ENCODE measurements at places on chromosomes 7 and 10.
A peak's percentile ranks its signal among the peaks of the same experiment; 100 is the strongest.

DNA sequence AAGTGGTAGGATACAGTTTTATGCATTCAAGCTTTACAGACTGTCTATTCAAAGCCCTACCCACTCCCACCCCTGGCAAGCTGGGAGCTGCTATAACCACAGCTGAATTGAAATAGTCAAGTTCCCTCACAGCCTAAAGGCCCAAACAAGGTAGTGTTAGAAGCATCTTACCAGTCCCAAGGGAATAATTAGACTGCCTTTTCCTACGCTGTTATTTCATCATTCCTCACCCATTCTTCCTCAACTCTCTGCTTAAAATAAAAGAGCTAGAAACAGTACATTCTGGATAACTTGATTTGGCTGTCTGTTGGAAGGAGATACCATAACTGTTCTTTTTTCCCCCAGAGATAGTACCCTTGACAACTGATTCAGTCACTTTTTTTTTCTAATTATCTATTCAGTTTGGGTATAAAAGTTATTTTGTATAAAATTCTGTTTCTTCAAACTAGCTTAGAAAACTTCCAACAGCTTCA is 54.0 kb downstream of the RAPGEF5 start:
- DNase-seq: no peak

- DNase-seq: no peak
These were observed 42.2 kb downstream of the PCDH15 start for GRCh38 chr10:54758791-54759190.

GRCh38 chr7:18179093-18179492 is 151.4 kb upstream of the PRPS1L1 start:
- DNase-seq: no peak

DNA sequence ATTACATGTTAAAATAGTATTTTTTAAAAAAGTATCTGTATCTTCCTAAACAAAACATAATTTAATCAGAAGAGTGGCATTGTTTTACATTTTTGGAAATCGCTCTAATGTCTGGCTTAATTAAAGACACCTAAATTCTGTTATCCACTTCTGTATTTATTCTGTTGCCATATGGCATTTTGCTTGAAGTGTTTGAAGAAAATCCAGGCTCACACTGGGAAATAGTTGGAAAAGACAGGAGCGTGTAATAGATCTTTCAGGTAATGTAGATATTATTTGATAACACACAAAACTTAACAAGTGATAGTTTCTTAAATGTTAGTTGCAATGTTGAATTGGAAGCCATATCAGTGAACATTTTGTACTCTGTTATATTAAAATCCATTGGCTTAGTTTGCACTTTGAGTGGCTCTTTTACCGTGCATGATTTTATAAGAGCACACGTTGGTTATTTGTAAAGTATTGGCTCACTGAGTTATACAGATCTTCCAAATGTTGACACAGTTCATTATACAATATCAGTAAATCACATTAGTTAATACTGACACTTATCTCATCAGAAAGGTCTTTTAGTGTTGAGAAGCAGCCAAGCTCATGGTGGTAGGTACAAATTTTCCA is 128.4 kb upstream of the NPVF start:
- no peak for DNase-seq

DNA sequence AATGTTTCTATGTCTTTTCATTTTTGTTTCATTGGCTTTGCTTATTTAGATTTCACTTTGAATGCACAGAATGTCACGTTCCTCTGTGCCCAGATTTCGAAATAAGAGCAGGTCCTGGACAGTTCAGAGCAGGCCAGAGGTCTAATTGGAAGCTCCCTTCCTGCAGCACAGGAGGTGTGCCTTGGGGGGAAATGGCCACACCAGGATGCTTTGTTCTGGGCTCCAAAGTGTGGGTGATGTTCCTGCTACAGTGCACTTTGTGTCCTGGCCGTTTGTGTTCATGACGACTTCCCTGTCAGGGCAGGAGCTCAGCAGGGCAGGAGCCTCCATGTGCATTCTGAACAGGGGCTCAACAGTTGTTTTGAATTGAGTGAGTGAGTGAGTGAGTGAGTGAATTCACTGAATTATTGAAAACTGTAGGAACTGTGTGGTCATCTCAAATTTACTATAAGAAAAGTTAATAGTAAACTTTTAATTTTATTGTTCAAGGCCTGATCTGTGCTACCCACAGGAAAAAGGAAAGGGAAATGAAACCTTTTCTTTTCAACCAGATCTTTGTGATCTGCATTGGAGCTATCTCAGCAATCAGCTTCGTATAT is 109.5 kb upstream of the GJD4 start:
- no peak for DNase-seq

- peak; percentile 64 for DNase-seq
These were observed 19.1 kb upstream of the SPOCK2 start for GRCh38 chr10:72107325-72108003.

DNA sequence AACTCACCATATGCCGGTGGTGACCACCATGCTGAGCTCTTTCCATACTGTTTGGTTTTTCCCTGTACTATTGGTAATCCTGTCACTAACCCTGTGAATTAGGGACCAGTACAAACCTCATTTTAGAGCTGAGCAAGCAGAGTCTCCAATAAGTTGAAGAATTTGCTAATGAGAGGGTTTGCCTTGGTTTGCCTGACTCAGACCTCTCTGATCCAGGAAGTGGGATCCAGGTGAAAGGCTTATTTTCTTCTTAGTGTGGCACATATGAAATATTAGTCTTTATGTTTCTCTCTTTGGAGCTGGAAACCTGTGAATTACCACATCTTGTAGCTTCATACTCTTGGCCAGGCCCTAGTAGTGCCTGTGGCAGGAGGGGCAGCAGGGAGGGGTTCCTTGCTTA is 114.1 kb upstream of the IGFBP3 start:
- DNase-seq: no peak

DNA sequence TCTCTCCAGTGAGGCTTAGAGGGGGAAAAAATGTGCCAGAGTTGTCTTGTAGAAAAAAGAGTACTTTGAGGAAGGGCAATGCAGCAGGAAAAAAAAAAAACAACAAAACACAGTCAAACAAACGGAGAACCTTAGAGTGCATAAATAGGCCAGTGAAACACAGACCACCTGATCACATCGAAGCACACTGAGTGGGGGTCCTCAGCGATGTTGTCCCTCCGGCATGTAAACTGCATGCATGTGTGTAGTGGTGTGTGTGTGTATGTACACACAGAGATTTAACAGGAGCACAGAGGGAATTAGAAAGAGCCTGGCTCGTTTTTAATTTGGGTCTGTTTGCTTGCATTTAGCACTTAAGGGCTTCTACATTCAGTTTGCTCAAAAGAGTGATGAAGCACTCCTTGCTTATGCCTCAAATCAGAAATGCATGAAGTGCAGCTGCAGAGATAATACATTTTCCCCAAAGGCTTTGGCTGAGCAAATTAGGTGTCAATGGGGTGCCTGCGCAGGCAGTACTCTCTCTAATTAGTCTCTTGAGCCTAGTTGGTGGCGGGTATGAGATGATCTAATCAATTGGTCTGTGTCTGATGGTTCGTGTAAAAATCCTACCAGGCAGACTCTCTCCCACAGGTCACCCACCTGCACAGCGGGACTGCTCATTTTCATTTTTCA is 62.7 kb upstream of the FZD1 start:
- no peak for DNase-seq

DNA sequence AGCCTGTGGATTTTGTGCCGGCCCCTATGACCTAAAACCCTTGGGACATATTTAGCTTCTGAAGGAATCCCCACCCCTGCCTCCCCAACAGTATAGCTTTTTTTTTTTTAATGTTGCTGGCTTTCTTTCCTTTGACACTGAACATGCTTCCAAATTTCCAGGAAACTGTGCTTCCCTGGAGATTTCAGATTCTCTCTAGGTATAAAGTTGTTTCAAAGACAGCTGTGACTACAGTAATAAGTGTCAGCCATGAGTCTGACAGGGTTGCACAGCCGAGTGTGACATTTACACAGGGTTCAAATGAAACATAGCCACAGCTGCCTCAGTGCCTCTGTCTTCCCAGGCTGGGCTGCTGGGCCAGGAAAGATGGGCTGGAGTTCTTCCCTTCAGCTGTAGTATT is 466.6 kb upstream of the COBL start:
- DNase-seq: no peak

DNA sequence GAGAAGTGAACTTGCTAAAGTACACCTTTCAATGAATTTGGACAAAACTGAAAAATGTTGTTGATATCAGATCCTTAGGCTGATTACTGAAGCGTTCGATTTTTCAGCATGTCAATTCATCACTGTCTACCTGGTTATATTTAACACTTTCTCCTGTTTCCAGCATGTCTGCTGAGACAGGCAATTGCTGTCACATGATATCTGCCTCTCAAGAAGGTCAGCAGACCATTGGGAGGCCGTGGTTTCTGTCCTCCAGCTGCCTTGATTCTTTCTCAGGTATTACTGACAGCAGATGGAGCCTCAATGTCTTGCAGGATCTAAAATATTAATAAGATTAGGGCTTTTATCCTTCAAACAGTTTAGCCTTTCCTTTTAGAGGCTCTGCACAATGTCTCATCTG is 127.5 kb downstream of the SNX10 start:
- DNase-seq: no peak

GRCh38 chr10:43778571-43778970 is 129.9 kb upstream of the ZNF32 start:
- no peak for DNase-seq

GRCh38 chr7:25515633-25516275 is 287.5 kb upstream of the NPVF start:
- no peak for DNase-seq

DNA sequence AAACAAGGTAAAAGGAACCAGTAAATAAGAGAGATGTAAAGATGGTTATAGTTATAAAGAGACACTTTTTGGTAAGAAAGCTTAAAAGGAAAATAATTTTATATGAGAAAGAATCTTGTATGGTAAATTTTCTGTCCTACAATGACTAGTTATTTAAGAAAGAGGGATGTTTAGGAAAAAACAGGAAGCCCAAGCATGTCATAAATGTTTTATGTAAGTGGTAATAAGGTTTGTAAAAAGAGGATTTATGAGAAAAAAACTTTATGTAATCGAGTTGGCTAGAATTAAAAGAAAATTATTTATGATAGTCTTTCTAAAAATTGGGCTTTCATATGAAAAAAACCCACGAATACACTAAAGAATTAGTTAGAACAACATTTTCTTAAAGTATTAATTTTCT is 34.2 kb upstream of the CREB3L2 start:
- DNase-seq: no peak

DNA sequence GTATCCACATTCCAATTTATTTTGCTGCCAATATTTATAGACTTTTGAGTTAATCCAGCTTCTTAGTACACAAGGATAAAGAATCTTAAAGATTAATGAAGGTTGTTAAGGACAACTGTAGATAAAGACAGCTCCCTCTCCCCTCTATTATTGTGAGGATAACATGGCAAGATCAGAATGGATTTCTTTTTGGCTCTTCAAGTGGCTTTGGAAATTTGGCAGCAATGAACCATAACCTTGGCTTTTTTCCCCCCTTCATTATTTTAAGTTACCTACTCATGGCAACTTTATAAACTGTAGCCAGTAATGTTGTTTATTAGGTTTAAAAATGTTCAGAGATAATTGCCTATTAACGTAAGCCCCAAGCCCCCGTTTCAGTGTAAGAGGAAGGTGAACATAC is 131.1 kb upstream of the SLC26A5 start:
- no peak for DNase-seq

DNA sequence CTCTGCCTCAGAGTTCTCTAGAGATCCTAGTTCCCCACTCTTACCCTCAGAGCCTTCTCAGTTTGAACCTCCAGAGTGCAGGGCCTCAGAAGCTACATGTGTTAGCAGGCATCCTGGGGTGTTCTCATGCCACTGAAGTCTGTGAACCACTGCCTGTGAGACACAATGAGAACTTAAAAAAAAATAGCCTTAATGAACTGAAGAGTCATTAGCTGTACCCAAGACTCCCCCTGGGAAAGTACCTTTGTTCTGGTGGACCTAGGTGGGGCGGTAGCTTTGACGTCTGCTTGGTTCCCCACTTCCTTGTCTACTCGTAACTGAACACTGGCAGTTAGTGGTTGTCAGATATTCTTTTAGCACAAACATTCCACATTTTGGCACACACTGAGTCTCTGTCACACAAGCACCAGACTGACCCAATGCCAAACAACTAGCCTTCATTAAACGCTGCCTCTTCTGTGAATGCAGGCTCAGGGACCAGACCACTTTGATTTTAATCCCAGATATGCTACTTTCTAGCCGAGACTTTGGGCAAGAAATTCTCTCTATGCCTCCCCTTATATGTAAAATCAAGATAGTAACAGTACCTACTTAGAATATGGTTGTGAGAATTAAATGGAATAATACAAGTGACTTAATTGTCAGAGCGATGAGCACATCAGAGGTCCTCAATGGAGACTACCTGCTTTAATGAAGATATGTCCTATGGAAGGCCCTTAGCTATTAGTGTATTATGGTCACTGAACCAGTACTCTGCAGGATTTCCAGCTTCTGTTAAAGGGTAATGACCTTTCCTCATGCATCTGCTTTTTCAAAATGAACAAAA is 75.3 kb upstream of the CC2D2B start:
- DNase-seq: peak; percentile 64

DNA sequence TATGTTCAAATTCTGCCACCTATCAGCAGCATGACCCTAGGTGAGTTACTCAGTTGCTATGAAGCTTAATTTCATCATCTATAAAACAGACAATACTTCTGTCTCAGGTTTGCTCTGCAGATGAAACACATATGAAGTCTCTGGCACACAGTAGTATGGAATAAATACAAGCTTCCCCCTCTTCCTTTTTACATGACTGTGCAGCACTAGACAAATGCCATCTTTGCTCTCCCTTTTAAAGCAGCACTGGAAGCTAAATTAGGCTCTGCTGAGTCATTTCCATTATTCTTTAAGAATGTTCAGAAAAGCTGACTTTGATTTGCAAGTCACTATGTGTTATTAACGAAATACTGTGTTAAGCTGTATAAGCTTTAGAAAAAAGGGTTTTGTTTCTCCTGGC is 40.7 kb upstream of the ANAPC16 start:
- no peak for DNase-seq

DNA sequence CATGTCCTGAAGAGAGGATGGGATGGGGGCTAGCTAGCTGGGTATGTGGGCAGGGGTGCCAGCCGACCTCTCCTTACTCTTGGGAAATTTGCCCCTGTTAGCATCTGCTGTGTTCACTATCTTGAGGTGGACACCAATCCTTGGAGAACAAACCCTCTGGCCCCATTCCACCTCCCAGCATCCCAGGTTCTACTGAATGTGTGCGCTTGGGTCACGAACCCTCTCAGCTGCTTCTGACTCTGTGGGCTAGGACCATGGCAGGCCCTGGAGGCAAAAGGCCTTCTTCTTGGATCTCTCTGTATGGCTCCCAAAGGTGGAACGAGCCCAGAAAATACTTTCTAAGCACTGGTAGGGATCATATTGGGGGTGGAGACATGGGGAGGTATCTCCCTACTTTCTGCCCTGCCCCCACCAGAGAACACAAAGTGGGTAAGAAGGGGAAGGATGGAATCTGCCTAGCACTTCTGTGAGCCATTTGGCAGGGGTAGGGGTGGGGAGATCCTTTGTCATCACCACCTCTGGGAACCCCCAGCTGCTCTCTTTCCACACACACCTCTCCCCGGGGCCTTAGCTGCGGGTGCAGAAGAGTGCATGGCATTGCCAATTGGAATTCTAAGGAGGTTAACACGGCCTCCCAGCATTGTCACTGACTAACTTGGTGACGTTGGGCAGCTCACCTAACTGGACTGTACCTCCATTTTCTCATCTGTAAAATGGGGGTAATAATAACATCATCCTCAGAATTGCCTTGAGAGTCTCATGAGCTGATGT is 7.7 kb downstream of the UNC5B start:
- DNase-seq: no peak
